ENCODE measurements at places on chromosomes 13 and 19.

- DNase-seq = no peak
Measured at GRCh38 chr13:106182404-106182803, 353.1 kb downstream of the EFNB2 start.

GRCh38 chr13:27269114-27269665 lies 1.4 kb upstream of the RASL11A start:
- no peak for DNase-seq

DNA sequence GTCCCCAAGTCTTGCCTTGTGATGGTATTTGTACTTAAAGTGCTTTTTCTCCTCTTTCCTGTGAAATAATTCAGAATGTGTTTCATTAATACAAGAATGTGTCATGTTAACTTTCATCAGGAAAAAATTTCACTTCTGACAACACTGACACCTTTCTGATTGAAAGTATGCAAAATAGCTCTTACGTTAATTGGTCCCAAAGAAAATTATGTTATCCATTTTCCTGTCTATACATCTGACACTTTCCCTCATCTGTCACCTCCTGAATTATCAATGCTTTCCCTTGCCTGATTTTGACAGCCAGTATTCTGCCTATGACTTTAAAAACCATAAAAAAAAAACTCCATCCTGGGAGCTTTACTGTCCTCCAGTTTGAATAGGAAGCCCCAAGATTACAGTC lies 336.5 kb downstream of the ATP8A2 start:
- no peak for DNase-seq

- no peak for DNase-seq
Measured at GRCh38 chr13:80655778-80656511, 315.0 kb upstream of the SPRY2 start.

- no peak for DNase-seq
Measured at GRCh38 chr13:32659736-32660135, 73.5 kb downstream of the PDS5B start.

DNA sequence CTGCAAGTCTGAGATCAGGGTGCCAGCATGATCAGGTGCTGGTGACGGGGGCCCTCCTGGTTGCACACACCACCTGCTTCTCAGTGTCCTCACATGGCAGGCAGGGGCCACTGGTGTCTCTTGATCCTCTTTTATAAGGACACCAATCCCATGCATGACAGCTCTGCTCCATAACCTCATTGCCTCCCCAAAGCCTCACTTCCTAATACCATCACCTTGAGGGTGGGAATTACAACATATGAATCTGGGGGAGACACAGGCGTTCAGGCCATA lies 15.0 kb upstream of the MIER2 start:
- DNase-seq = no peak

DNA sequence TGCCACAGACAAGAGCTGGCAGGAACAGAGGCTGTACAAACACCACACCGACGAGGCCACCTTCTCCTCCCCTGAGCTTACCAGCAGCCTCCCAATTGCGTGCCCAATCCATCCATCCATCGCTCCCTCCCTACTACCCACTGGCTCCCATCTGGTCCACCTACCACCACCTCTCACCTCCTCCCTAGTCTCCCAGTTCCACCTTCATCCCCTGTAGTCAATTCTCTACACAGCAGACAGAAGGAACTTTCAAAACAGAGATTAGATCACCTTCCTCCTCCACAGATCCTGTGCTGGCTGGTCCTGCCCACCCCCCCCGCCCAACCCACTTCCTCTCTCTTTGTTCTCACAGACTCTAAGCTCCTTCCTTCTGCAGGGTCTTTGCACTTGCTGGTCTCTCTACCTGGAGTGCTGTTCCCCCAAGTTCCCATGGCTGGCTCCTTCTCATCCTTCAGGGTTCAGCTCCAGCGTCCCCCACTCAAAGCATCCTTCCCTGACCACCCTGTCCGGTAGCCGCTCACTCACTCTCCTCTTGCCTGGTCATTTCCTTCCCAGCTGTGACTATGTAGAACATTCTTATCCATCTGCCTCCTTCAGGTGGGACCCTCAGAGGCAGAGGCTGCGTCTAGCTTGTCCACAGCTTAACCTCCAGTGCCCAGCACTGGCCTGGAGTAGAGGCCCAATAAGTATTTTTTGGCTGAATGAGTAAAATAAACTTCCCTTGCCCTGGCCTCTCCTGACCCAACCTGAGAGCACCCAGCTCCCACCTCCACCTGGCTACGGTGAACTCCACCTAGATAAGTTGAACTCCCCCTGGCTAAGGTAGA lies 23.0 kb downstream of the PIN1 start:
- DNase-seq = no peak

DNA sequence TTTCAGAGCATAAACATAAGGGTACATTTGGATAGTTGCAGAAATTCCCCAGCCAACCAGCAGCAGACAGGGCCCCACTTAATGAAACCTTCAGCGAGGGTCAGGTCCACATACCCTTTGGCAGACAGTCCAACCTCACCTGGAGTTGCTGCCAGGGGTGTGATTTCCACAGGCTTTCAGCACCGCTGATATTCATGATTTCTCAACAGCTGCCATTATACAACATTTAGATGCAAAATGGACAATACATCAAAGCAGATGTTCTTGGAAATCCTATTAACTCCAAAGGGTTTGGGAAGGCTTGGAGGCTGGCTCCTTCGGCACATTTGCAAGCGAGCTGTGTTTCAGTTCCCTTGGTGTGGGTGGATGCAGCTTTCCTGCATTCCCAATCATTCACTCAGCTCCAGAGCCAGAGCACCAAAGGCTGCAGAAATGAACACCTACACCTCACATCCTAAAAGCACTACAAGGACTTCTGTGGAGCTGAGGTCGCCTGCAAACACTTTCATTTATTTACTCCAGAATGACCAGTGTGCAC lies 147.2 kb upstream of the VSTM2B start:
- no peak for DNase-seq

DNA sequence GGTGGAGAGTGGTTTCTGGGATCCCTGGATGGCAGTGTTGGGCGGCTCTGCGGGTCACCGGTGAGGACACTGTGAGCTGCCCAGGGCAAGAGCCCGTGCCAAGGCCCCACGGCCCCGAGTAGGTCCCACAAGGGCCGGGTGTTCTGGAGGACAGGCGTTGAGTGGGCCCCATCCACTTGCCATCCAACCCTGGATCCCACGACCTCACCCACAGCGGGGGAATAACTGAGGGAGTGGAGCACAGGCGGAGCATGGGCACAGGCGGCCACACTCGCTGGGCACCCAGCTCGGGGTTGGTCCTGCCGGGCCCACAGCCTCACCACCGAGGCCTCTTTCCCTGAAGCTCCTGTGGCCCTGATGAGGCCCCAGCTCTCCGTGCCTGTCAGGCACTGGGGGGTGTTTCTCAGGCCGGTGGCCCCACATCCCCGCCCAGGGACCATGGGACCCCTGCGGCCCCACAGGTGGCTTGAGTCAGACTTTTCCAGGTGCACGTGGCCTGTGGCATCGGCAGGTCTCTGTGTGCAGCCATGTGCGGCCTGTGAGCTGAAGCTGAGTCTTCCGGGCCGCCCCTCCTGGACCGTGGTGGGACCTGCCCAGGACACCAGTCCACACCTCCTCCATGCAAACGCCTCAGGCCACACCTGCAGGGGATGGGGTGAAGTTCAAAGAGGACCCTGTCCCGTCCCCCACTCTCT lies 16.6 kb downstream of the TMEM255B start:
- DNase-seq = no peak

DNA sequence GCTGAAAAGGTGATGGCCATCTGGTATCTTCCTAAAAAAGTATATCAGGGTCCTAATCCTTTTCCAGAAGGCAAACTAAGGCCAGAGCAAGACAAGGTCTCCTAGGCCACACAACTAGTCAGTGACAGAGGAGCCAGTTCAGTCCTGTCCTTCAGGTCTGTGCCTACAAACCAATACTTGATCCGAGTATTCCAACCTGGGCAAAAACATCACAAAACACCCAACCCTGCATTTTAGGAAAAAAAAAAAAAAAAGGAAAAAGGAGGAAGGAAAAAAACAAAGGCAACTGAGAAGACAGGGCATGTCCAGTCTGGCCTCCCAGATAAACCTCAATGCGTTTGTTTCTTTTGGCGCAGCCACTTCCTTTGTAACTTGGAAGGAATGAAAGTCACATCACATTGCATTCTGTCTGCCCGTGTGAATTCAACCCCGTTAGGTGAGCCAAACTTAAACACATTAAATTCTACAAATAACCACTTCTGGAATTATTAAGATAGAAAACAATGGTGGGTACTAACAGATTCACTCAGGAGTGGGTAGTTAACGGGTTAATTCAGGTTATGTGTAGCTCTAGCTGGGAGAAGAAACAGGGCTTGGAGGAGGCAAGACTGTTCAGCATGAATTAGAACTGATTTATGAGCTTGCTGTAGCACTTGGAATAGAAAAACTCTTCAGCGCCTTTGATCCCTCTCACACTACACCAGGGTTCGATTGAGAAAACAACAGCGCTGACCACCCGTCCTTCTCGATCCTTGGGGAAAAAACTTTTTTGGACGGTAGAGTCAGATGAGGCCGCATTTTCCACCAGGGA lies 43.0 kb upstream of the HNRNPA1L2 start:
- DNase-seq = no peak

DNA sequence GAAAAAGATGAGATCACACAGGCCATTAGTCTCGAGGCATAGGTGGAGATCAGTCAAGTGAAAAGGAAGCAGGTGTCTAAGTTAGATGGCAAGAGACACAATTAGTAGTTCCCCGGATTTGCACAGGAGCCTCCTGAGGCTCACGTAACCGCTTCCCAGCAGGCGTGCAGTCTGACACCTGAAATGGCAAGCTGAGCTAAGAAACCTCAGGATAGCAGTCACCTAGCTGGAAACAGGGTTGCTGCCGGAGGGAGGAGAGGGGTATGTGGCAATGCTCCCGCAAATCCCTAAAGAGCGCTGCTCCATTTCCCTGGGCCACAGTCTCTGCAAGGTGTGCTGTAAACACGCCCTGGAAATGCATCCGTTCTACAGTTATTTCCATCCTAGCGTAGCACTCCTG lies 1151.0 kb downstream of the DIAPH3 start:
- DNase-seq = peak; percentile 26

GRCh38 chr13:109971456-109972090 lies 185.2 kb upstream of the IRS2 start:
- no peak for DNase-seq

- DNase-seq = no peak
Measured at GRCh38 chr13:110354123-110354627, 47.1 kb downstream of the COL4A2 start.

GRCh38 chr13:46617229-46617721 lies 64.3 kb downstream of the LRCH1 start:
- no peak for DNase-seq

DNA sequence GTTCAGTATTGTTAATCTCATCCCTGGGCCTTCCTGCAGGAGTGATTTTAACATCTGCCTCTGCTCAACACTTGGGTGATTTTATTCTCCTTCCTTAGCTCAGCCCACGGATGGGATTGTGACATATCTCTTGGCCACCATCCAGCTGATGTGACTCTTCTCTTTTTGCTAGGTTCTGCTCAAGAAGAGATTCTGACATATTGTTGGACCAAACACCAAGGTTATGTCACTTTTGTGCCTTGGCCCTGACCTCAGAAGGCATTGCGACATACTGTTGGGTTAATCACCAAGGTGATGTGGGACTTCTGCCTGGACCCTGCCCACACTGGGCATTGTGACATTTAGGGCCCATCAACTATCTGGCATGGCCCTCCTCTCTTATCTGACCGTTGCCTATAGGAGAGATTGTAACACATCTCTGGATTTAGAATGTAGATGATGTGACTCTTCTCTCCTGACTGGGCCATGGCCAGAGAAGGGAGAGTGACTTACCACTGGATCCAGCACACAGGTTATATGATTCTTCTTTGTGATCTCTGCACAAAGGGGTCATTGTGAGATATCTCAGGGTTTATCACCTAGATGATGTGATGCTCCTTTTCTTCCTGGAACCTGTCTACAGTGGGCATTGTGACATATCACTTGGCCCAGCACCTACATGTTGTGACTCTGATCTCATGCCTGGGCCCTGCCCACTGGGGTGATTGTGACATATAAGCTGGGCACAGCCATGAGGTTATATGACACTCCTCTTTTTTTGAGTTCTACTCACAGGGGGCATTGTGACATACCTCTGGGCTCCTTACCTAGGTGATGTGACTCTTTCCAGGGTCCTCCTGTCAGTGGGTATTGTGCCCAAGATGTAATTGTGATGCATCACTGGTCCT lies 88.8 kb downstream of the ZNF429 start:
- no peak for DNase-seq

- no peak for DNase-seq
Measured at GRCh38 chr19:55644842-55645511, 1.5 kb downstream of the ZNF581 start.

GRCh38 chr13:75365724-75366173 lies 116.2 kb downstream of the TBC1D4 start:
- DNase-seq = no peak

- no peak for DNase-seq
Measured at GRCh38 chr19:45253396-45254027, 2.4 kb downstream of the MARK4 start.

- no peak for DNase-seq
Measured at GRCh38 chr19:35118268-35119020, 2.8 kb downstream of the FXYD3 start.

DNA sequence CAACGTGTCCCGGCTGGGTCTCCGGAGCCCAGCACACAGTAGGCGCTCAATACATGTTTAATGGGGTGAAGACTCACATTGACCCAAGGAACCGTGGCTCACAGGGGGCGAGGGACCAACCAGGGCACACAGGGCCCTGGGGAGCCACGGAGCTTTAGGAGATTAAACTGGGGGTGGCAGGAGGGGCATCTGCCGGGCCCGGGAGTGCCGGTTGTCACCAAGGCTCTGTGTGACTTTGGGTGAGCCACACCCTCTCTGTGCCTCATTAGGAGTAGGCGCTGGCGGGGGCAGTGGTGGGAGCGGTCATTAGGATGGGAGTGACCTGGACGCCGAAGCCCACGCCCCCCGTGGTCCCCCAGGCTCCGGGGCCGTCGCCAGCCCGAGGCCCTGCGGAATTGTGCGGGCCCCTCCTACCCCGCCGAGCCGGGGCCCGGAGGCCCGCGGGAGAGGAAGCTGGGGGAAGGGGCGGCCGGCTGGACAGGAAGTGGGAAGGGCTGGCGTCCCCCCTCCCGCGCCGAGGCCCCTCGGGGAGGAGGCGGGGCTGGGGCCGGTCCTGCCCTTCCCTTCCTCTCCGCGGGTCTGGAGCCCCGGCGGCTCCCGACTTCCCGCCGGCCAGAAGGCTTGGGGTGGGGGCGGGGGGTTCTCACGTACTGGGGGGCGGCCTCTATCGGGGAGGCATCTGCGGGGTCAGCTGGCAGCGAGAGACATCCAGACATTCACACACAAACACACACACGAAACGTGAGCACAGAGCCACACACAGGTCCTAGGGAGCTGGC lies 1.8 kb upstream of the SSBP4 start:
- peak; percentile 85 for DNase-seq

GRCh38 chr13:21549633-21550032 lies 54.3 kb downstream of the MICU2 start:
- no peak for DNase-seq

GRCh38 chr19:16366433-16367260 lies 42.0 kb downstream of the KLF2 start:
- no peak for DNase-seq
